CD4-positive, CD25-positive, alpha-beta regulatory T cell (primary cell): ENCODE measurements at places on chromosomes 12 and 14. TPM values are rescaled to one million over a fixed set of nuclear protein-coding genes. Genes with fewer than 3 reads are reported as not detected.

DPY19L2 gene
- total RNA-seq = 0.84 TPM

KRT85 gene
- not detected for total RNA-seq

GRCh38 chr14:68607867-68608573 is 184.8 kb downstream of the ZFP36L1 start:
- no peak overlapping the region for H3K27ac ChIP-seq
- H3K27me3 ChIP-seq = no peaks in the 10 kb centered on the region
- no peaks in the 10 kb centered on the region for H3K36me3 ChIP-seq
- no peaks in the 10 kb centered on the region for H3K4me1 ChIP-seq
- no peak for DNase-seq
- H3K4me3 ChIP-seq = no peak overlapping the region

DNA sequence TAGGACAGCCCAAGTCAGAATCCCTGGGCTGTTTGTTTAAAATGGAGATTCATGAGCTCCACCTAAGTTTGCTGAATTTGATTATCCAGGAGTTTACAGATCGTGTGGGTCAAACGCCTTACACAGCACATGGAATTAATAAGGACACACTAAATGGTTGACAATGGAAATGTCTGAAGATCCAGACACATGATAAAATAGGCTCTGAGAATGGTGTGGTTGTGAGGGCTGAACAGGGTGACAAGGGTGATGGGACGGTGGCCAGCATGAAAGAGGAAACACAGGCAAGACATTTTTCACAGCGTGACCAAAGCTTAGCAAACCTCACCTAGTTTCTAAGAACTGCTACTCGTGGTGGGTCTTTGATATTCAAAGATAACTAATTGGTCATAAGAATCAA is 12.5 kb downstream of the VWF start:
- no peak overlapping the region for H3K27ac ChIP-seq
- H3K36me3 ChIP-seq = no peaks in the 10 kb centered on the region
- H3K4me3 ChIP-seq = no peak overlapping the region
- DNase-seq = no peak
- no peaks in the 10 kb centered on the region for H3K4me1 ChIP-seq

GRCh38 chr12:58378028-58378427 is 436.7 kb downstream of the ATP23 start:
- no peak overlapping the region for H3K27ac ChIP-seq
- DNase-seq = no peak
- H3K27me3 ChIP-seq = peaks cover 2% of the 10 kb centered on the region
- no peak overlapping the region for H3K4me3 ChIP-seq
